Activated CD8-positive, alpha-beta T cell treated with anti-CD3 and anti-CD28 coated beads for 36 hours (primary cell): ENCODE measurements at places on chromosomes 3 and 15. TPM values are rescaled to one million over a fixed set of nuclear protein-coding genes. Genes with fewer than 3 reads are reported as not detected.

EXOG gene
- 17.7 TPM for total RNA-seq

ACKR4 gene
- not detected for total RNA-seq

PRTG gene
- total RNA-seq: not detected

GOLGA6A gene
- total RNA-seq: not detected

HRH1 gene
- 0.34 TPM for total RNA-seq

EPHB3 gene
- total RNA-seq: 0.07 TPM

HGD gene
- total RNA-seq: 0.78 TPM

LINGO1 gene
- total RNA-seq: not detected

IGDCC3 gene
- total RNA-seq: not detected

FAM107A gene
- not detected for total RNA-seq

RNU5B-1 gene
- total RNA-seq: not detected

CACNA2D3 gene
- total RNA-seq: not detected

C3orf85 gene
- total RNA-seq: not detected

MCF2L2 gene
- total RNA-seq: 3.7 TPM

PLCH1 gene
- 0.20 TPM for total RNA-seq

GOLGA8K gene
- 0.29 TPM for total RNA-seq

PPP1R14D gene
- total RNA-seq: not detected

CCNB2 gene
- total RNA-seq: 64.4 TPM

CPA3 gene
- total RNA-seq: not detected

SH2D7 gene
- not detected for total RNA-seq

C2CD4A gene
- total RNA-seq: 0.67 TPM

UBAP1L gene
- 2.9 TPM for total RNA-seq

IREB2 gene
- 68.2 TPM for total RNA-seq

NOX5 gene
- total RNA-seq: not detected

MAP2K5 gene
- total RNA-seq: 19.0 TPM

ATP8B4 gene
- 4.6 TPM for total RNA-seq

PLA2G4D gene
- total RNA-seq: not detected

C3orf20 gene
- 0.20 TPM for total RNA-seq

CDCP1 gene
- 0.36 TPM for total RNA-seq

CD200R1 gene
- total RNA-seq: 1.8 TPM

CAMP gene
- not detected for total RNA-seq

CCR9 gene
- total RNA-seq: 0.20 TPM

GOLGA8H gene
- 0.31 TPM for total RNA-seq

GXYLT2 gene
- 0.92 TPM for total RNA-seq

ADGRG7 gene
- 24.7 TPM for total RNA-seq

XCR1 gene
- not detected for total RNA-seq

SLC28A2 gene
- not detected for total RNA-seq

NR1D2 gene
- 4.0 TPM for total RNA-seq

NR2E3 gene
- total RNA-seq: not detected

TRPM1 gene
- not detected for total RNA-seq

EXD1 gene
- total RNA-seq: not detected

STAG1 gene
- total RNA-seq: 32.8 TPM

CYP1A2 gene
- total RNA-seq: not detected

FBXW12 gene
- not detected for total RNA-seq

NLGN1 gene
- not detected for total RNA-seq

CAV3 gene
- not detected for total RNA-seq

TJP1 gene
- total RNA-seq: not detected

MUC20 gene
- total RNA-seq: 0.20 TPM

GRIP2 gene
- total RNA-seq: not detected

OPA1 gene
- total RNA-seq: 104 TPM

CHL1 gene
- not detected for total RNA-seq

SH3GL3 gene
- not detected for total RNA-seq

MESP2 gene
- total RNA-seq: not detected

IMPG2 gene
- total RNA-seq: 0.13 TPM

P4HTM gene
- 25.0 TPM for total RNA-seq
